ENCODE measurements at places on chromosomes 12 and 14.

GRCh38 chr12:6775185-6776174 is 3.2 kb downstream of the LAG3 start:
- DNase-seq, result no peak

- DNase-seq, result peak; percentile 26
Measured at GRCh38 chr12:51246254-51246853, 7.7 kb downstream of the DAZAP2 start.

- DNase-seq, result no peak
Measured at GRCh38 chr12:116453631-116454030, 105.5 kb upstream of the MAP1LC3B2 start.

DNA sequence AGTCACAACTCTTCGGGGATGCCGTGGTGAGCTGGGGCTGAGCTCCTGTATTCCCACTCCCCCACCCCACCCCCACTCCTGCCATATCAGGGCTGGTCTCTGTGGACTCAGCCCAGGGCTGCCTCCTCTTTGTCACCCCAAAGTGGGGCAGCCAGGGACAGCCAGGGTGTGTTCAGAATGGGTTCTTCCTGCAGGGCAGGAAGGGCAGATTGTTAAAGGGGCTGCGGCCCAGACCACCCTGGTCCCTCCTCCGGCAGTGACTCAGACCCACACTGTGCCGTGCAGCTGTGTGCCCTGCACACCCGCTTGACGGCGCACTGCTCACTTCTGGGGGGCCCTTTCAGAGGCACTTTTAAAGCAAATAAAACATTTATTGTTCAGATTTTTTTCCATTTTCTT is 9.3 kb downstream of the SLC48A1 start:
- DNase-seq, result no peak

GRCh38 chr14:95537298-95538089 is 2.6 kb downstream of the GLRX5 start:
- no peak for DNase-seq

DNA sequence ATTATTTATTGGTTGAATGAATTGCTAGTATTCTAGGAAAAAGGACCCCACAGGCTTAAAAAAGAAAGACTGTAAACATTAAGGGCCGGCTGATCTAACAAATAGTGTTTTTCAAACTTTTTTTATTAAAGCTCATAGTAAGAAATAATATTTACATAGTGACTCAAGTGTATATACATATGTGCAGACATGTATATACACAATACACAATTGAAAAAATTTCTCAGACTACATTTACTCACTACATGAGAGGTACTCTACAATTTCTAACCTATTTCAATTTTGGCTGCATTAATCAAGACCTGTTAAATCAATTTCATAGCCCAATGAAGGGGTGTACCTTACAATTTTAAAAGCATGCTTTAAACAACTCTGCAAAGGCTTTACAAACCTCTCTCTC is 17.5 kb downstream of the KCNH5 start:
- no peak for DNase-seq

DNA sequence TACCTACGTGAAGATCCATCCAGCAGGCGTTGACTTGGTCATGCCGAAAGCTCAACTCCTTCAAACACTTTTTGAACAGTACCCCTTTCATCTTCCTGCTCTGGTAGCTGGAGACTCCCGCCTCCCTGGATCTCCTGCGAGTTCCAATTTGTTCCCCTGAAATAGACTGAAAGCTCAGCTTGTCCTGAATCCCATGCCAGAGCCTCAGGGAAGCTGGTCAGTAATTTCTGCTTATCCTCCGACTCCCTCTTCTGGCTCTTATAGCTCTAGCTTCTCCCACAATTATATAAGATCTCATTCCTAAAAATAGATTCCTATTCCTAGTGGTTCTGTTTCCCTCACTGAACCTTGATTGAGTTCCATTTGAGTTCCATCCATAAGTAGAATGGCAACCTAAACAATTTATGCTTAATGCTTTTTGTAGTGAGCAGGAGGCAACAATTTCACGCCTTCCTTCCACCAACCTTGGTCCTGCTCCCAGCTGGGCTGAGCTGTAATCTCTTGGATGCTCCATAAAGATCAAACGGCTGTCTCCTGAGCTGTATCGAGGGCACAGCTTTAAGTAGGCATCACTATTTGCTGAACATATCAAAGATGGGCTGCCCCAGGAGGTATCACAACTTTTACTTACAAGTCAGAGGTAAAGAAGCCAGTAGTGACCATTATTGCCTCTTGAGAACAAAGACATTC is 8.0 kb upstream of the TMEM132C start:
- no peak for DNase-seq

- no peak for DNase-seq
Measured at GRCh38 chr12:49111206-49111605, 559 bp upstream of the LMBR1L start.

- no peak for DNase-seq
Measured at GRCh38 chr12:619346-619745, 43.9 kb downstream of the NINJ2 start.

DNA sequence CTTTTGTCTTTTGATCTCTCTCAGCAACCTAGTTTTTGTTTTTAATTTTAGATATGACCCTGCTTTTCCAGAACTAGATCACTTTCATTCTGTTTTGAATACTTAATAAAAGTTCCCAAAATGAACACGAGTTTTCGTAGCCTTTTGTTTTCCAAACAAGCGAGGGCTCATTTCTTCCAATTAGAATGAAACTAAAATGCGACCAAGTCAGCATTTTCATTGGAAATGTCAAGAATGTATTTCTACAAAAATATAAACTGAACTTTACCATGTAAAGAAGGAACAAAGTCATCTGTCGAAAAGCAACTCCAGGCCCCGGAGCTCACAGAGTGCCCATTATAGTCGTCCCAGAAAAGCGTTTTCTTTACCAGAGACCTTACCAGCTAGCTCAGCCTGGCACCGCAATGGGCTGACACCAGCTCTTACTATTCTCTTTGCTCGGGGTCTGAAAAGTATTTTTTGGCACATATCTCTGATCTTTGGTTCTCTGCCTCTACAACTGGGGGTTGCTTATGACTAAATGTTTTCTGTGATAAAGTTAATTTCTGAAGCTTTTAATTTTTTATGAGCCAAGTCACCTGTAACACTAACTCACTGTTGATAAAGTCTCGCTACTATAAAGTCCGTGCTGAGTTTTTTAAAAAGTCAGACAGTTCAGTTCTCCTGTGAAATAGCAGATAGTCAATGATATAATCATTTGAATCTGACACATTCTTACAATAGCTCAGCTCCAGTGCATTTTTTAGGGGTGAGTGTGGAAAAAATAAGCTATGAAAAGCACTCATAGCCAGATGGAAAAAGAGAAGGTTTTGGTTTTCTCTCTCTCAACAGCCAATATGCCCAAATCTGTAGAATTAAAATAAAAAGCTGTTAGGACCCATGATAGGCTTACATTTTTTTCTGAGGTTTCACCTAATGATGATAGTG is 43.4 kb downstream of the SAMD4A start:
- DNase-seq, result no peak

- DNase-seq, result no peak
Measured at GRCh38 chr12:122099280-122099749, 20.8 kb downstream of the MLXIP start.

DNA sequence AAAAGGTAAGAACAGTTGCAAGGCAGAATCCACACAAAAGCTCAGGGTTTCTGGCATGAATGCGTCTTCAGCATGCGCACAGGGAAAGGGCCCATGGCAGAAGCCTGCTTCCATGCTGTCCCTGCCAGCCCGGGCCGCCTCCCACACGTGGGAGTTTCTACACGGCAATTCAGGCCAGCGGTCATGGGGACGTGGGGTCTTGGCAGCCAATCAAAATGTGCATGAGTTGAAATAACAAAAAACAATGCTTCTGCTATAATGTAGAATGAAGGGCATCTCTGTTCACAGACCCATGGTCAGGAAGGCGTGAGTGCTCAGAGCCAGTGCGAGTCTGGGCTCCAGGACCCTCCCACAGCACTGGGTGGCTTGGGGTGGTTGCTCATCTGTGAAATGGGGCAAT is 28.6 kb downstream of the AMN start:
- DNase-seq, result no peak

GRCh38 chr14:21780429-21781084 is 106.9 kb upstream of the OR4E1 start:
- no peak for DNase-seq

GRCh38 chr12:60144395-60144794 is 548.6 kb downstream of the SLC16A7 start:
- DNase-seq, result no peak

GRCh38 chr12:124217508-124218242 is 77.2 kb upstream of the RFLNA start:
- DNase-seq, result no peak

GRCh38 chr12:52697058-52697582 is 6.2 kb downstream of the KRT77 start:
- no peak for DNase-seq

DNA sequence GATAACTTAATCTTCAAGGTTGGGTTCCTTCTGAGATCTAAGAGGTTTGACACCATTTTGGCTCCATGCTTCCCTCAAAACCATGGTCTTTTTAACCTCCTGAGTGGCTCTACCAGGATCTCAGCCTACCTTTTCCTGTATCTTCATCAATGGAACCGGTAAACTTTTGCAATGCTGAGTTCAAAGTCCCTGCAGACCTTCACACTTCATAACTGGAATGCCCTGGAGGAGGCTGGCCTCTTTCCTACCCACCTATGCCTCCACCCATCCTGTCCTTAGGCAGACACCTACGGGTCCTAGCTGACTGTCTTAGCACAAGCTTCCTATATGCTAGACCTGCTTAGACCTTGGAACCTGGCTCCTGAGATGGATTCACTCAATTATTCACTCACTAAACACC is 89.5 kb upstream of the EEA1 start:
- DNase-seq, result no peak

DNA sequence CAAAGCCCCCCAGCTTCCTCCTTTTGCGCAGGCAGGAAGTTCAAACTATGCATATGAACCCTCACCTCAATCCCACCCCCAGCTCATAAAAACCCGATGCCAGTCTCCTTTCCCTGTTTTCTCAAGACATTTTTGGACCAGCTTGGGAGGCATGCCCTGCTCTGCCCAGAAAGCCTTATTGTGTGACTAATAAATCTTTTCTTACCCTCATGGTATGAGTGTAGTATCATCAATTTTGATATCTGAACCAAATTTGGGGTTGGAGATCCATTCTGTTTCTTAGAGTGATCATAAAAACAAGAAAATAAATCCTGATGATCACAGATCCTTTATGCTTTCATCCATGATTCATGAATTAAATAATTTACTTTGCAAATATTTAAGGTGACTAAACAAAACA is 128.5 kb downstream of the ALG10B start:
- DNase-seq, result no peak

DNA sequence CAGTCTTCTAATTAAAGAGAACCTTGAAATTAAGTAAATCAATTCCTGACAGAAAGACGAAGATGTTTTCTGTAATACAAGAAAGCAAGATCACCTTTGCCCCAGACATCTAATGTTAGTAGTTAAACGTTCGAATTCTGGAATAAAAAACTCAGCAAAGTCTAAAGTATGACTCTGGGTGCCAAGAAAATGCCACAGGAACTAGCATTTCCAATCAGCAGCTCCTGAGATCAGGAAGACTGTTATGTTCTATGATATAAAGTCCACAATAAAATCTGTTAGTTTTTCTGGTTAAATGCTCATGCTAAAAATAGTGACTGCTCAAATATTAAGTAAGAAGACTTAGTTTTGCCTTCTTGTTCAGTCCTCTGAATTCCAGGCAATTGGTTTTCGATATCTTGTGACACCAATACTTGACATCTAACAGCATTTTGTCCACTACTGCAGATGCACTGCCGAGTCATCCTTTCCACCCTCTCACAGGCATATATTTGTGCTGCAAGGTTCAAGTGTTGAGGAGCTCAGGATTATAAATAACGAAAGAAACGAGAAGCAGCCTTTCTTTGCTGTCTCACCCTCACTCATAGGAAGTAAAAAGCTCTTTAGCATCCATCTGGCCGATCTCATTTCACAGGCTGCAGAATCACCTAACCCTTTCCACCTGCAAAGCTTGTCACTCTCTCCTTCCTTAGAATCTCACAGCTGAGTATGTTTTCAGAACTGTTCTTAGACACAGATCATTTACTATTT is 32.0 kb downstream of the SSH1 start:
- no peak for DNase-seq

GRCh38 chr12:121776190-121777098 is 17.0 kb downstream of the RHOF start:
- peak; percentile 79 for DNase-seq

DNA sequence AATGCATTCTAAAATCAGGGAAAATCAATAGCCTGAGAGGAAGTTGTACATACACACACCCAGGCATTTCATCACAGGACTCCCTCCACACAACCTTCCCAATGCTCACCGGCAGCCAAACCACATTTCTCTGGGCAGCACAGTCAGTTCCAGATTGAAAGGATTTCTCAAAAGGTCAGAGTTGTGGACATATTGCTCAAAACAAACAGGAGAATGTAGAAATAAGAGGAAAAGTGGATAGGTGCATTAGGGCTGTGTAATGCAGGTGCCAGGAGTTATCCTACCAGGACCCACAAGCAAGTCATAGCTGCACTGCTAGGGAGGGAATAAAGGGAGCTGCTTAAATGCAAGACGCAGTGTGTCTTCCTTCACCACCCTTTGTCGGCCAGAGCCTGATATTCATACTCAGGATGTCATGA is 62.9 kb downstream of the GCH1 start:
- no peak for DNase-seq

- no peak for DNase-seq
Measured at GRCh38 chr14:91996948-91997371, 42.9 kb downstream of the TRIP11 start.

DNA sequence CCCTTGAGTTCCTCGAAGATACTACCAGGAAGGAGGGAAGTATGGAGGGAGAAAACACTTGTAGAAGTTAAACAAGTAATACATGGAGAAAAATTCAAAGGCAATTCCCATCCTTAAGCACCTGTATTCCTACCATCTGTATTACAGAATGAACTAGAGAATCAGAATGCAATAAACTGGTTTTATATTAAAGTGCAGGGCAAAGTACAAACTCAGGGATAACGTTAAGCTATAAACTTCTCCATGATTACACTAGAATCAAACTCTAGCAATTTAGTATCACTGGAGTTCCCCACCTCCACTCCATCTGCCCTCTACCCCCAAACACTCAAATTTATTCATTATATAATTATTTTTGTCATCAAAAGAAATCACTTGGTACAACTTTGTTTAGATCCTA is 13.1 kb downstream of the PAWR start:
- no peak for DNase-seq

DNA sequence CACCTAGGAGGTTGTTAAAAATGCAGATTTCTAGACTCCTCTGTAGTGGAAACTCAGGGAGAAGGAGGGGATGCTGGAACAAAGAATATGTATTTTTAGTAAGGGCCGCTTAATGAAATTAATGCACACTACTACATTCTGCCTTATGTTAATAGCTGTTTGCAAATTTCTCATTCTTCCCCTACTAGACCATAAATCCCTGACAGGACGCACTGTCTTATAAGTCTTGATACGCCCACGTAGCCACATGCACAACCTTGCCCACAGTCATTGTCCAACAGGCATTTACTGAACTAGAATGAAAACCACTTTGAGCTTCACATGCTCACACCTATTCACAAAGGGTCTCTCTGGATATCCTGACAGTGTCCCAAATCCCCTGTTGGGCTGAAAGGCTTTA is 10.5 kb downstream of the KRT2 start:
- DNase-seq, result no peak

- no peak for DNase-seq
Measured at GRCh38 chr14:63551332-63551731, 8.2 kb upstream of the PPP2R5E start.

GRCh38 chr12:50599366-50600095 is 94.7 kb downstream of the DIP2B start:
- DNase-seq, result no peak
